EL (cell line): ENCODE measurements at places on chromosomes 6 and 20.

GRCh38 chr6:2848851-2849250 lies 7.2 kb upstream of the SERPINB1 start:
- DNase-seq, result no peak

- DNase-seq, result no peak
Observed at GRCh38 chr20:13863244-13863643, 78.4 kb downstream of the NDUFAF5 start.

DNA sequence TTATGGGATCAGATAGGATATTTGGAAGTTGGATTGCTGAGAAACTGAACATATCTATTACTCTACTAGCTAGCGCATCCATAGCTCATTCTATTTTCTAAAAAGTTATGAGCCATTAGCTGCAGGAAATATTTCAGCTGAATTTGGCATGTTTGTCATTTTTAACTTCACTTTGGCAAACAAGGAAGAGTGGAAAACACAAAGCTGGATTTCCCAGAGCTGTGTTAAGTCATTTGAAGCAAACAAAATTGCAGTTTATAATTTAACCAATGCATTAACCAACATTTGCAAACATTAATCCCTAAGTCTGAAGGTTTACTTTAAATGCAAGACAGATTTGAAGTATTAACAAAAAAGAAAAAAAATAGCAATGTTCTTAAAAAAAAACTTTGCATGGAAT lies 1.2 kb downstream of the ALDH8A1 start:
- DNase-seq, result no peak

GRCh38 chr6:40631744-40632143 lies 44.6 kb upstream of the LRFN2 start:
- DNase-seq, result no peak

DNA sequence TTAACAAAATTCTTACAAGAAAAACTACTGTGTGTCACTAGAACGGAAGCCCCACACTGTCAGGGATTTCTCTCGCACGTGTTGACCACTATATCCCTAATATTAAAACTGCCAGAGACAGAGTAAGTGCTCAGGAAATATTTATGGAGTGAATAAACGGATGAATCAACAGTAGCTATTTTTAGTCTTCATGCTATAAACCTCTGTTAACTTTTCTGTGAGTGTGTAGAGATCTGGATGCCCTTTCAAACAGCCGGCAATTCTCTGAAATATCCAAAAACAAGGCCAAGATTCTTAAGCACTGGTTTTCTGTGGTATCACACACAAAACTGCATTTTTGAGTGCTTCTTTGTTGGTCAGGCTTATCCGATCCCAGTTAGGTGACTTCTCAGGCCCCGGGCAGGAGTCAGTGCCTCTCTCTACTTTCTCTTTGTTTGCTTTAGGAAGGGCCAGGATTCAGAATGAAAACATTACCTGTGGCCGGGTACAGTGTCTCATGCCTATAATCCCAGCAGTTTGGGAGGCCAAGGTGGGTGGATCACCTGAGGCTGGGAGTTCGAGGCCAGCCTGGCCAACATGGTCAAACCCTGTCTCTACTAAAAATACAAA lies 15.7 kb downstream of the ATP9A start:
- peak; percentile 87 for DNase-seq

GRCh38 chr20:59939052-59939878 lies 840 bp downstream of the PPP1R3D start:
- no peak for DNase-seq

- DNase-seq, result no peak
Observed at GRCh38 chr20:57736738-57737347, 27.0 kb upstream of the PMEPA1 start.

GRCh38 chr6:33633084-33633461 lies 12.0 kb downstream of the ITPR3 start:
- no peak for DNase-seq

GRCh38 chr20:35312318-35312717 lies 20.1 kb upstream of the FAM83C start:
- DNase-seq, result peak; percentile 96

DNA sequence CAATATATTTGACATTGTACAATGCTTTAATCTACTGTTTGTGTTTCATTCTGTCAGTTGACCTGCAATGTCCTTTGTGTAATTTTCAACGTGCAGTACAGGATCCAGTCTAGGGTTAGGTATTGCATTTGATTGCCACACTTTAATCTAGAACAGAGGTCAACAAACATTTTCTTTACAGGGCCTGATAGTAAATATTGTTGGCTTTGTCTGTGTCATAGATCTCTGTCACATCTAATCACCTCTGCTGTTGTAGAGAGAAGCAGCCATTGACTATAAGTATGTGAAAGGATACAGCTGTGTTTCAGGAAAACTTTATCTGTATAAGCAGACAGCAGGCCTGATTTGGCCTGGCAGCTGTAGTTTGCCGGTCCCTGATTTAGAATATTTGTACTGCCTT lies 39.3 kb downstream of the ATRN start:
- no peak for DNase-seq

- DNase-seq, result peak; percentile 18
Observed at GRCh38 chr6:134878136-134878535, 71.8 kb downstream of the ALDH8A1 start.

GRCh38 chr6:70080443-70081070 lies 214.2 kb downstream of the COL19A1 start:
- no peak for DNase-seq

- DNase-seq, result no peak
Observed at GRCh38 chr20:4329232-4329631, 313.9 kb upstream of the RNF24 start.

DNA sequence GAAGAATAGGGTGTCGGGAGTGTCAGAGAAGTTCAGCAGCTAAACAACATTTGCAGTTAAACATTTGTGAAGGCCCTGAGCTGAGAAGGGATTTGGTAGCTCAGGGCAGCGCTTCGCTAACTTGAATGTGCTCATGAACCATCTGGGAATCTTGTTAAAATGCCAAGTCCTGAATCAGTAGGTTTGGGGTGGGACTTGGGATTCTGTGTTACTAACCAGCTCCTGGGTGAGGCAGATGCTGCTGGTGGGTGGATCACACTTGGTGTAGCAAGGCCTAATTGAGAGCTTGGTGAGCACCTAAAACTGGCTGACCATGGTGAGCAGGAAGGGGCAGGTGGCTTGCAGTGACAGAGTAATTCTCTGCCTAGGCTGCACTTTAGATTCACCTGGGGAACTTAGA lies 5.9 kb downstream of the PTPRA start:
- DNase-seq, result peak; percentile 82

DNA sequence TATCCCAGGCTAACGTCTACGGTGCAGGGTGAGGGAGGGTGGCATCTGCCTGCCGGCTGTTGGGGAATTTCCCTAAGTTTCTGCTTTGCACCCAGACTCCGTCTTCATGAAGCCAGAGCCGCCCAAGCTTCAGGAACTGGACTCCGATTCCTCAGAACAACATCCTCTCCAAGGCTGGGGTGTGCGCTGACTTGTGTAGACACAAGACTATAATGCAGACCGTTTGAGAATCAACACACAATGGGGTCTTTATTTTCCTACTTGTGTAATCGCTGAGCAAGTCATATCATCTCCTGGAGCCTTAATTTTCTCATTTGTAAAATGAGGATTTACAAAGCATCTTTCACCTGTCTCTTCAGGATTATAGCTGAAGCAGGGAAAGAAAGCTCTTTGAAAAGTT lies 160.5 kb upstream of the AGPAT4 start:
- DNase-seq, result peak; percentile 27

DNA sequence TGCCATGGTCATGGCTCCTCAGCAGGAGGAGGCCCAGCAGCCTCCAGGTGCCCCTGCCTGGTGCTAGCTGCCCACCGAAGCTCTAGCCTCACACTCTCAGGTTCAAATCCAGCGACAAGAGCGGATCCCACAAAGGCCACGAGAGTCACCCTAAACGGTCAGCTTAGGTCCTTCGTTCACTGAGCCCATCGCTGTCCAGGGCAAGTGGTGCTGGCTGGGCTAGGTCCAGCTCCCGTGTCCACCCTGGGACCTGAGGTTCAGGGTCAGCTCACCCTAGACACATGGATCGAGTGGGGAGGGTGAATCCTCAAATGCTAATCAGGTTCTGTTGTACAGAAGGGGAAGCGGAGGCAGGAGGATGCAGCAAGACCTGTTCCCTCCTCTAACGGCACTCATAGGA lies 171.9 kb upstream of the SULF2 start:
- no peak for DNase-seq

- no peak for DNase-seq
Observed at GRCh38 chr6:15336900-15337560, 91.2 kb downstream of the JARID2 start.

DNA sequence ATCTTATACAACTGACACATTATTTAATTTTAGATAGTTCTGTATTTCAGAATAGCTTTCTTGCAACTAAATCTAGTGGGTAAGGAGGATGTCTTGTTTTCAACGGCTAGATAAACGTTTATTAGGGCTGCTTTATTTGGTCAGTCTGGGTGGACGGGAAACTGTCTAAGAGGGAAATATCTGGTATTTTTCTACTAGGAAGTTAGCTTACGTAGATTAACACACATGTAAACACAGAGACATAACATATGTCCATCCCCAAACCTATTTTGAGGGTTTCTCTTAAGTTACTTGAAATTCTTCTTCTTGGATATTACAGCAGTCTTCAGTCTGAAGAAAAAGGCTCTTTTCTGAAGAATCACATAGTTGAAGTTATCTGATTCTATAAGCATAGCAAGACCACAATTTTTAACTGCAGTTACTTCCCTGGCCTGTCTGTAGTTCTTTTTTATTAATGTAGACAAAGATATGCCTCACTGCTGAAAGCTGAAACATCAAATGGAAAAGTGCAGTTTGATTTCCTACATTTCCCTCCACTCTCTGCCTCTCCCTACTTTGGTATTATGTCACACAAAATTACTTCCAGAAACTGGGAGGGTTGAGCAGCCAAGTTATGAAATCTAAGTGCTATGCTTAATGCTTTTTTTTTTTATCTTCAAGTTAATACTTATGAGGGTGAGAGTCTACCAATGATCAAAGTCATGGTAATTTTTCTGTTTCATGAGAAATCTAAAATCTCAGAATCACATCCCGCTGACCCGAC lies 37.4 kb downstream of the PLAGL1 start:
- no peak for DNase-seq

- DNase-seq, result no peak
Observed at GRCh38 chr6:152201120-152201519, 393.6 kb downstream of the ESR1 start.

DNA sequence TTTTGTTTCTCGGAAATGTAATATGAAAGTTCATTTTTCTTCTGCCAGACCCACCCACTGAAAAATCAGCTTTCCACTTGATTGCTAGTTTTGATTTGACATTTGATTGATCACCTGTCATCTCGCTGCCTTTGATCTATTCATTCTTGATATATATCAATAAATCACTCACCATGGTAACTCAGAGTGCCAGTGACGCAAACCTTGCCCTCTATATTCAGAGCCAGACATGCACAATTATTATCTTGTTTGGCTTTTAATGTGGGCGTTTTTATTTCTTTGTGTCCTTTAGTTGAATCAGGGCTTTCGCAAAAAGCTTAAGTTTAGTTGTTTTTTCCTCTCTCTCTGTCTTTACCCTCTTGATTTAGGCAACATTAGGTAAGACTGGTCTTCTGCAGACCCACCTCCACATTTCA lies 2.0 kb downstream of the TSHZ2 start:
- no peak for DNase-seq

GRCh38 chr20:7765221-7765620 lies 175.0 kb downstream of the HAO1 start:
- DNase-seq, result no peak

DNA sequence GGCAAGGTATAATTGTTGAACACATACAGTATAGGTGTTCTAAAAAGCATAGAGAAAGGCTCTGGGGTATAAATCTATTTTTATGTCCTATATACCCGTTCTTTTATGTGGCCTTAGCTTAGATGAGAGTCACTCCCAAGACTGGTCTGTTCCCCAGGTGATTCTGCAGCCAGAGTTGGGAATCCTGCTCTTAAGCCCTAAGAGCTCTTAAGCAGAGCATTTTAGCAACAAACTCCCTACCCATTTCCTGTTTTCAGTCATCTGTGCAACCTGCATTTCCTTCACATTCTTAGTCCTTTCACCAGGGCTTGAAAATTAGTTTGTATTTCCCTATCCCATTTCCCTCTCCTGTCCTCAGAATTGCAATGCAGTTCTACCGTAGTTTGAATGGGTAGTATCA lies 166.1 kb downstream of the HS3ST5 start:
- no peak for DNase-seq

DNA sequence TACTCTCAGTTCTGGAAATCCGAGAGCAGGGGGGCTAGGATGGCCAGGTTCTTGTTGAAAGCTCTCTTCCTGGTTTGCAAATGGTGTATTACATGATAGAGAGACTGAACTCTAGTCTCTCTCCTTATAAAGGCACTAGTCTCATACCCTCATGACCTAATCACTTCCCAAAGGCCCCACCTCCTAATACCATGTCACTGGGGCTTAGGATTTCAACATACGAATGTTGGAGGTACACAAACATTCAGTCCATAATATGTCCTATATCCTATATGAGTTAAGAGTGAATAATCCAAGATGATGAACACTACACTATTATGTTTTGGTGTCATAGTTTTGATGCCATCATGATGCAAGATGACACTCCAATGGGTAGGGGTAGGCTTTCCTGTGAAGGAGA lies 20.0 kb upstream of the TXLNB start:
- DNase-seq, result no peak

GRCh38 chr6:168962886-168963285 lies 290.8 kb downstream of the THBS2 start:
- DNase-seq, result peak; percentile 45

- no peak for DNase-seq
Observed at GRCh38 chr6:87742106-87742505, 40.1 kb upstream of the AKIRIN2 start.

DNA sequence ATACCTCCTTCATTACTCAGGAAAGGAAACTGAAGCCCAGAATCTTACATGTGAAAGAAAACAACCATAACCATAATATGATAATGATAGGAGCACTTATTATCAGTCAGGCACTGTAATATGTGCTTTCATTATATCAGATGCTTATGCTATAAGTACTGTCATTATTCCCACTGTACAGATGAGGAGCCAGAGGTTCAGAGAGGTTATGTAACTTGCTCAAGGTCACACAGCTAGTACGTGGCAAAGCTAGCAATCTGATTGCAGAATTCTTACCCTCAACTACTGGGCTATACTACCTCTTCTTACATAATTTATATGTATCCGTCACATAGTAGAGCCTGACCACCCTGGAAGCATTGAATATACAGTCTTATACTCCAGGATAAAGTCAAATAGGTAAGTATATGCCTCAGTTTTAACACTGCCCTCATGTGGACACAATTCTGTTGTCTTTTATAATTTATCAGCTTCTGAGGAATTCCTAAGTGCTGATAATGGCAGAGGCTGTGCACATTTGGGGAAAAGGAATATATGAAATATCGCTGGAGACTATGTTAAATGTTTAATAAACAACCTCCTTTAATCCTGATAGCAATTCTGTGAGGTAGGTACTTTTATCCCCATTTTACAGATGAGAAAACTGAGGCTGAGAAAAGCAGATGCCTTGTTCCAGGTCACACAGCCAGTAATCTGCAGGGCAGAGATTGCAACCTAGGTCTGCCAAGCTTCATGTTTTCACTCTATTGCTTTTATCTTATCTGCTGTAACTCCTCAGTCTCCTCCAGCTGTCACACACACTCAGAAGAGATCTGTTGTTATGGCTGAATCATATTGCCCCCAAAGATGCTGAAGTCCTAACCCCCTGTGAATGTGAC lies 13.4 kb downstream of the BCAS1 start:
- DNase-seq, result no peak
